ENCODE measurements at places on chromosomes 5 and 9. TPM values are rescaled to one million over a fixed set of nuclear protein-coding genes. Genes with fewer than 3 reads are reported as not detected.

ERAP2 gene
- 0.68 TPM for total RNA-seq

PCDHA1 gene
- total RNA-seq = 0.03 TPM

GABRG2 gene
- total RNA-seq = not detected

GSN gene
- total RNA-seq = 366 TPM

PTPRD gene
- 15.0 TPM for total RNA-seq

- DNase-seq = peak; percentile 48
Measured at GRCh38 chr5:147949711-147950573, 43.6 kb upstream of the C5orf46 start.

DNA sequence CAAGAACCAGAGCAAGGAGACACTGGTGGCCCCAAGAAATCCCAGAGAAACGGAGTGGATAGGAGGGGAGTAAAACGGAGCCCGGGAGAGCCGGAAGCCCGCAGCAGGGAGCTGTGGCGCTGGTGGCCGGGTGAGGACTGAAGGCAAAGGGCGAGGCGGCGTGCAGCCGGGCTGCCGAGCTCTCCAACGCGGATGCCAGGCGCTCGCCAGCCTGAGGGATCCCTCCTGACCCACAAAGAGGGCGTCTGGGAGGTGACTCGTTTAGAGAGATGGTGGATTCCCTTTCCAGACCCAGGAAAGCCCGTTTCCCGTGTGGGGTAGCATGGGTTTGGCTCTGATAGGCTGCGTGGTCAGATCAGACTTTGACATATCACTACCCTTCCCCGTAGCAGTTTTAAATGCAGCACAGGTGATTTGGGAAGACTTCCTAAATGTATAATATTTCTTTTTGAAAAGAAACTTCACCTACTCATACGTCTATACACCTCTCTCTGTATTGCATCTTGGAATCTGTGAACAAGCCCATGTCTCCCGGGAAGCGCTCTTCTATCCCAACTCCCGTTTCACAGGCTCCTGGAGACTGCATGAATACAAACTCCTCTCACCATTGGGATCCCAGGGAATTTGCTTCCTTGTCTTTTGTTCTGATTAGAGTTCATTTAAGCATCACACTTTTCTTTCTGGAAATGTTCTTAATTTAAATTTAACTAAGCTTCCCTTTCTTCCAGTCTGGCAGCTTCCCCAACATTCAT, 158.1 kb downstream of the C9orf152 start:
- DNase-seq = no peak

GRCh38 chr9:19470567-19470966, 61.8 kb downstream of the ACER2 start:
- DNase-seq = no peak

TAF7 gene
- 164 TPM for total RNA-seq

- DNase-seq = no peak
Measured at GRCh38 chr9:136081826-136082495, 13.1 kb downstream of the NACC2 start.

- DNase-seq = no peak
Measured at GRCh38 chr5:35778259-35778769, 78.4 kb upstream of the IL7R start.

- no peak for DNase-seq
Measured at GRCh38 chr5:145246961-145247744, 588.0 kb downstream of the PRELID2 start.

BTNL3 gene
- not detected for total RNA-seq

DNA sequence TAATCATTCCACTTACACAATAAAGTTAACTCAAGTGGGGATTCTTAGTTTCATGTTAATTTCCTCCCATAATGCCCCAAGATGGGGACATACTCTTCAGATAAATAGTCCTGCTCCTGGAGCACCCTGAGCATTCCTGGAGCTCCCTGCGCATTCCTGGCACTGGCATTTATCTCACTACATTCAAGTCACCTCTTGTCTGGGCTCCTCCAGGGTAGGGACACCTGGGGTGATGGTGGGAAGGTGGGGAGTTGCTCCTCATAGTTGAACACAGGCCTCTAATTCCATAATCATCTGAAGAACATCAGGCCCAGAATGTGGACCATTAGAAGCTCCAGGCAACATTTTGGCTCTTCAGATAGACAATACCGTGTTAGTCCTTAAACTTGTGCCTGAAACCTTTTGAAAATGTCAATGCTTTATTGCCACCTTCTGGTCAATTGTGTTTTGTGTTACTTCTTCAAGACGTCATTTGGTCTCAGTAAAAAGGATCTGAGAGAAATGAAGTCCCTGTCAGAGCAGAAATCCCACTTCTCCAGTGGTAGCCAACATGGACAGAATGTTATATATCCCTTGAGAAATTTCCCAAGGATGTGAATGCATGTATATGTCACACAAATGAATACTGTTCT, 14.2 kb upstream of the AGGF1 start:
- peak; percentile 47 for DNase-seq

GRCh38 chr5:135009736-135010501, 24.1 kb downstream of the PITX1 start:
- no peak for DNase-seq

DNA sequence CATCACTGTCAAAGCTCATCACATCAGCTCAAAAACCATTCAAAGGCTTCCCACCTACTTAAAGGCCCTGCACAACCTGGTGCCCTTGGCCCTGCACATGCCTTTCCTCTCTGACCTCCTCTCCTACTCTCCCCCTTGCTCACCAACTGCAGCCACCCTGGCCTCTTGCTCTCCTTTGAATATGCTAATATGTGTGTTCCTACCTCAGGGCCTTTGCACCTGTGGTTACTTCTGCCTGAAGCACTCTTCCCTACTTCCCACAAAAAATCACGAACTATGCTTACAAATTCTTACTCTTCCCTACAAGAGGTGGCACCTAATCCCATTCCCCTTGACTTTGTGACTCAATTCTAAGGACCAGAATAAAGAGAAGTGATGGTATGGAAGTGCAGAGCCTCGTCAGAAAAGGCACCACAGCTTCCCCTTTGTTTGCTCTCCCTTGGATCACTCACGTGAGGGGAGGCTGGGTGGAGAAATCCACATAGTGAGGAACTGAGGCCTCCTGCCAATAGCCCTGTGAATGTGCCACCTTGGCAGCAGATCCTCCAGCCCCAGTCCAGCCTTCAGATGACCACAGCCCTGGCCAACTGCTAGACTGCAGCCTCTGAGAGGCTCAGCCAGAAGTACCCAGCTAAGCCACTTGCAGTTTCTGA, 3.2 kb upstream of the TMEM171 start:
- no peak for DNase-seq

GRCh38 chr9:69579032-69579758, 93.0 kb downstream of the APBA1 start:
- DNase-seq = no peak

DNA sequence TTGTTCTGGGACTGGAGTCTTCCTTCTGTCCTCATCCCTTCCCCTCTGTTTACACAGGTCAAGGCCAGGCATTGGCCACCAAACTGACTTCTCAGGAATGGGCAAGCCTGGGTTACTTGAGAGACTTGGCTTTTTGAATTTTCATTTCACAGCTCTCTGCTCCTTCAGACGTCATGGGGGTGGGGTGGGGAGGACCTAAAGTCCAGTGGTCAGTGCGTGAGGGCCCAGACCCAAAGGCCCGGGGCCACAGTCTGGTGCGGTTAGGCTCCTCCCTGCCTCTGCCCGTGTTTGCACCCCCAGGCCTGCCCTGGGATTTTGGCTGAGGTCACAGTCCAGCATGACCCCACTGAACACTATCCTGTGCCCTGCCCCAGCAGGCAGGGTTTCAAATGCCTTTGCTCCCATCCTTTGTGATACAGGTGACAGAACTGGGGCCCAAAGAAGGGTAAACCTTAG, 4.1 kb upstream of the CXXC5 start:
- DNase-seq = no peak

LIX1 gene
- 2.0 TPM for total RNA-seq

SPINK7 gene
- not detected for total RNA-seq

DNA sequence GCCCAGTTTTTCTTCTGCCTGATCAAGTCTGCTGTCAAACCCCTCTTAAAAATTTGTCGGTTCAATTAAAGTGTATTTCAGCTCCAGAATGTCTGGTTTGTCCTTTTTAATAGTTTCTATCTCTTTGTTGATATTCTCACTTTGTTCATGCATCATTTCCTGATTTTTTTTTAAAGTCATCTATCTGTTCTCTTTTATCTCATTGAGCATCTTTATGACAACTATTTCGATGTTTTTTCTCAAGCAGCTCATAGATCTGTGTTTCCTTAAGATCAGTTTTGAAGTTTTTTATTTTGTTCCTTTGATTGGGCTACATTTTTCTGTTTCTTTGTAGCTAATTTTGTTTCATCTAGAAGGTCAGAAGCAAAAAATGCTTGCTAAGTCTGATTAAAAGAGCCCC, 53.7 kb downstream of the FGD3 start:
- DNase-seq = no peak

DNA sequence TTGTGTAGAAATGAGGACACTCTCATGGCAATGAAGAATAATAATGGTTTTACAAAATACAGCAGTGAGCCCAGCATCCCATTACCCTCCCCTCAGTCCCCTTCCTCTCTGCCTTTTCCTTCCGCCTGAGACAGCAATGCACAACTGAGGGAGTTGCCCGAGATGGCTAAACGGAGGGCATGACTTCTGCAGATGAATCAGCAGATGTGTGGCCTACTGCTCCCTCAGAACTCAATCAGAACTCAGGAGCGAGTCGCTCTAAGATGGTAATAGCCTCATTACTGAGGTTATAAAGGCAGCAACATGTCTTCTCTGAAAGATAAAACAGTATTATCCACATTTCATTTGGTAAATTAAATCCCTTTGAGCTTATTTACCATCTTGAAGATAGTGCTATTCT, 326.6 kb downstream of the ENC1 start:
- no peak for DNase-seq

CTNND2 gene
- total RNA-seq = not detected
